NCI-H2171 treated with DMSO at 0.1 percent for 48 hours (cell line): ENCODE measurements at places on chromosomes 6 and 20.

DNA sequence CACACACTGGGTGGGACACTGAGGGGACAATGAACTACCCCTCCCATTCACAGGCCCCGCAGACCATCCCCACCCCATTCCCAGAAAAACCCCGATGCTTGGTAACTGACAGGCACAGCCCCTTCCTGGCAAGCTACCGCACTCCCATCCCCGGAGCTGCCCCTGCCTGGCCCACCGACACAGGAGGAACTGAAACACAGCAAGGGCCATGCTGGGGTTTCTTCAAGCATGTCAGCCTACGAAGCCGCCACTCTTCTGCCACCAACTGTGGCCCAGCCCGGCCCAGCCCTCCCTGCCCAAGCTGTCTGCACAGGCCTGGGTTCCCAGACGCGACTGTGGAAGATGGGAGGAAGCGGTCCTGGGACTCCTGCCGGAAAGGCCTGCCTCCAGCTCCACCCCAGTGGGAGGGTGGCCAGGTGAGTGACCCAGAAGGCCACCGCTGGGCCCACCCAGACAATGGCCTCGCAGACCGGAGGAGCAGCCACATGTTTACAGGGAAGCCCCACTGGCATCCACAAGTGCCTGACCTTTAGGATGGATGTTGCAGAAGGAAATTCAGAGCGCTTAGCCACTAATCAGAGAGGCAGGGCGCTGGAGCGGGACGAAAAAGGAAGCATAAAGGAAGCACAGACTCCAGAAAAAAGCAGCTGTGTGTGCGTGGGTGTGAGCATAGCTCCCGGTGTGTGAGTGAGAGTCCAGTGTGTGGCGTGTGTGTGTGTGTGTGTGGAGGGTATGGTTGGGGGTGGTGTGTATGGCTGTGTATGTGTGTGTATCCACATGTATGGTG is 91.6 kb downstream of the PRND start:
- DNase-seq: no peak

DNA sequence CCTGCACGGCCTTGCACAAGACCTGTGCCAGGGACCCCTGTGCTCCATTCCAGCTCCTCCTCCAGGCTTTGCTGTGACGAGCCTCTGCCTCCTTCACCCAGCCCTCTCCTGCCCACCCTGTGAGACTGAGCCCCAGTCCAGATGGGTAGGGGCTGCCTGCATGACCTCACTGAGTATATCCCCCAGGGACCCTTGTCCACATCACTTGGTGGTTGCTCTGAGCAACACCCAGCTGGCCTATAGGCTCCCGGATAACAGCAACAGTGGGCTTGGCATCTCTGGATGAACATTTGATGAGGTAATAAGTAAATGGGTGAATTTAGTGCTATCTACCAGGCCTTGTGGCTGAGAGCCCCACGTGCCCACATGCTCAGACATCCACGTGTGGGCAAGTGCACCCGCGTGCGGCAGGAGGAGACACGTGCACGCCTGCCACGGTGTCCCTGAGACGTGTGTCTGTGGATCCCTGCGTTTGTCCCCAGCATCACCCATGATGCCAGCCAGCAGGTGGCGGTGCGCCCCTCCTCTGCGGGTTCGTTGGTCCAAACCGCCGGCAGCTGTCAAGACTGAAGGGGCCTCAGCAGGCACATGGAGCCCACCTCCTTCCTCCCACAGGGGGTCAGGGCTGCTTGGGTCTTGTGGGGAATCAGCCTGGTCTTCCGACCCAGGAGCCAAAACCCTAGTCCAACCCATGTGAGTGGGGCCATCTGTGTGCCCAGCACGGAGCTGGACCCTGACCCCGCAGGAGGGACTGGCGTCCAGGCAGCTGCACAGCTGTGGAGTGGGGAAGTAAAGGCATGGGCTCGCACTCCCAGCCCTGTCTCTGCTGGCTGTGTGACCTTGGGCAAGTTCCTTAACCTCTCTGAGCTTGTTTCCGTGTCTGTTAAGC is 45.9 kb downstream of the FGD2 start:
- peak; percentile 83 for DNase-seq

DNA sequence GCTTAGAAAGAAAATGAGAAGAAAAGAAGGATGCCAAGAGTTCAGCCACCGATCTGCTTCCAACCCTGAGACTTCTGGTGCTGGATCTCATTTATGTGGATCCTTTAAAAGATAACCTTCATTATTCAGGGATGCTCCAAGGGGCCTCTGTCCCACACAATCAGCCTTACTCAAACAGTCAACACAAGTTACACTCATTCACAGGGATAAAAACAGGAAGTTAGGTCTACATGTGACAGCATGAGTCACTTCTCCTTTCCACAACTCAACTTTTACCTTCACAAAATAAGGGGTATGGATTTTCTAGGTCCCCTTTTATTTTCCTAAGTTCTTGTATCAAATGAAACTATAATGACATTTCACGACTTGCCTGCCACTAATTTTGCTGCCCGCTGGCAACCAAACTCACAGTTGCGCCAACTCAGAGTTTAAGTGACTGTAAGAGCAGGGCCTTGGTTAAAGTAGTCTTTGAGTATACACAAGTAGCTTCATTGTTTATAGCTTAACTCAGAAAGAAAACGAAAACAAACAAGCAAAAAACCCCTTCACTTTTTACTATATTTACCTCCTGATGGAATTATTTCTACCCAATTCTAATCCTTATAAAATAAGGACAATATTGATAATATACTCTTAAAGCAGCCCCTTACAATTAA is 278.8 kb upstream of the RUNX2 start:
- no peak for DNase-seq

GRCh38 chr6:90406957-90407356 is 110.3 kb upstream of the BACH2 start:
- no peak for DNase-seq

GRCh38 chr6:4940416-4940815 is 63.4 kb downstream of the RPP40 start:
- DNase-seq: no peak

DNA sequence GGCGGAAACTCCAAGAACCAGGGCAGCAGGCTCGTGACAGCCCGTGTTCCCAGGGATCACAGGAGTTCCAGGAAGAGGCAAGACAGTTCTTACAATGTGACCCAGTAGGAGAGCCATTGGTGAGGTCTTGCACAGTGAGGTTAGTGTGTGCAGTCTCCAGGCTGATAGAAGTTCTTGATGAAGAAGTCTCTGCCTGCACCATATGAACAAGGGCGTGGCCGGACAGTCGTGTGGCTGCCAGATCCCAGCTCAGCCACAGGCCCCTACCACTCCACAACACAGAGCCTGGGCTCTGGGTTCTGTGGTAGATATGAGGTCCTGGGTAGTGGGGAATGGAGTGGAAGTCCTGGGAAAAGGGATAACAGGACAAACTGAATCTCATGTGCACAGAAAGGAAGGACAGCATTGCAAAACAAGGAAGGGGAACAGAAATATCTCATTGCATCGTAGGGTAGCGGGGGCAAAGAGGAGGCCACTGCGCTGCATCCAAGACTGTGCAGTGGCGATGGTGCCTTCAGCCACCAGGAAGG is 65.2 kb downstream of the STX11 start:
- DNase-seq: no peak

DNA sequence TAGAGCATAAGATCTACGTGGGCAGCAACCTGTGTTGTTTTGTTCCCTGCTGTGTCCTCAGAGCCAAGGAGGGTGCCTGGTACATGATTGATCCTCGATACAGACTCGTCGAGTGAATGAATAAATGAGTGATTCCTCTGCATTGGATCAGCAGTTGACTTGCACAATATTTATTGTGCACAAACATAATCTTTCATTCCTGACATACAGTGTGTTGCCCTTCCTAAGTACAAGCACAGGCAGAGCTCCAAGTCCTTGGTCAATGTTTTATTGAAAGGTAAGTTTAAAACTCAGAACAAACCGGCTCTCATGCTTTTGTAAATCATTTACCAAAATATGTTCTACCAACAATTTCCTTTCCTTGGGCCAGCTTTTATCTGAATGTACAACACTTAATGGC is 57.4 kb downstream of the STMND1 start:
- no peak for DNase-seq

GRCh38 chr6:62150048-62150663 is 135.9 kb downstream of the KHDRBS2 start:
- peak; percentile 57 for DNase-seq

GRCh38 chr20:25125636-25126035 is 43.7 kb upstream of the VSX1 start:
- peak; percentile 82 for DNase-seq

GRCh38 chr6:155219299-155219698 is 44.5 kb upstream of the CLDN20 start:
- DNase-seq: no peak

DNA sequence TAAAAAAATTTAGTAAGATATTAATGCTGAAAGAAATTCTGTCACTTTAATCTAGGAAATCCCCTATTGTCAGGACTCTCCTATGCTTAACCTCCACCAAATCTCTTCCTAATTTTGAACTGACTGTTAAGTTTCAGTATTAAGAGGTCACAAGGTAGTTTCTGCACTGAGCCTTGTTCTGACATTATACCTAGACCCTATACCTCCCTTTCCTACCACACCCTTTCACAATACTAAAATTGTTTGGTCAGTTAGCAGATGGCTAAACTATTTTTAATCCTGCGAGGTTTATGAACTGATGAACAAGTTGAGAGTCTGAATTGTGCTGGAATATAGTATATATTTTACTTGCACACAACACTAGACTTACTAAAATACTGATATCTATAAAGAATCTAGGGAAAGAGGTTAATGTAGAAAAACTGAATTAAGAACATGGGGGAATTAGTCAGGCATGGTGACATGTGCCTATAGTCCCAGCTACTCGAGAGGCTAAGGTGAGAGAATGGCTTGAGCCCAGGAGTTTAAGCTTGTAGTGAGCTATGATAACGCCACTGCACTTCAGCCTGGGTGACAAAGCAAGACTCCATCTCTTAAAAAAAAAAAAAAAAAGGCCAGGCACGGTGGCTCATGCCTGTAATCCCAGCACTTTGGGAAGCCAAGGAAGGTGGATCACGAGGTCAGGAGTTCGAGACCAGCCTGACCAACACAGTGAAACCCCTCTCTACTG is 51.5 kb downstream of the HBS1L start:
- no peak for DNase-seq

- no peak for DNase-seq
Observed at GRCh38 chr20:33694639-33695012, 8.4 kb upstream of the E2F1 start.

DNA sequence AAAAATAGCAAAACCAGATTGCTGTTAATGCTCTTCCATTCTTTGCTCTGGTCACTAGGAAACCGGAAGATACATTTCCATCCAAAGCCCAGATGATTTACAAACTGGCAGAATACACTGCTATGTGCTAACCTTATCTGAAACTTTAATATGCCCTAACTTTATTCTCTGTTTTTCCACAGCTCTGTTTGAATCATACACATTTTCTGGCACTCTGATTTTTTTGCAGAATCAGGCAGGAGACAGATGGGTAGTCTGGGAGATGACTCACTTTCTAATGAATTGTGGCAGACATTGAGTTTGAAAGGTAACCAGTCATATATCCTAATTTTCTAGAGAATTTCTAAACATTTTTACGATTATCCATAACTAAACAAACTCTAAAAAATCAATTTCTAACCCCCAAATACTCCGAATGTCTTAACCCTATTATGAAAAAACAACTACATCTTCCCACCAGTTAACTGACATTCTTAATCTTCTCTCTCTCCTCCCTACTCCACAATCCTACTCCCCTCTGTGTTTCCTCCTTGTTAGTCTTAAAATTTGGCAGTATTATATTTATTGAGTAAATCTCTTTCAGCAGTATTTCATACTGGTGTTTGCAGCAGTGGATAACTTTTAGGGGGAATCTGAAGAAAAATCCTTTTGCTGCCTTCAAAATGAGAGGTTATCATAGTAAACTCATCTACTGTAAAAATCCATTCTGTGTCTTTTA is 63.5 kb downstream of the MAN1A1 start:
- DNase-seq: no peak

DNA sequence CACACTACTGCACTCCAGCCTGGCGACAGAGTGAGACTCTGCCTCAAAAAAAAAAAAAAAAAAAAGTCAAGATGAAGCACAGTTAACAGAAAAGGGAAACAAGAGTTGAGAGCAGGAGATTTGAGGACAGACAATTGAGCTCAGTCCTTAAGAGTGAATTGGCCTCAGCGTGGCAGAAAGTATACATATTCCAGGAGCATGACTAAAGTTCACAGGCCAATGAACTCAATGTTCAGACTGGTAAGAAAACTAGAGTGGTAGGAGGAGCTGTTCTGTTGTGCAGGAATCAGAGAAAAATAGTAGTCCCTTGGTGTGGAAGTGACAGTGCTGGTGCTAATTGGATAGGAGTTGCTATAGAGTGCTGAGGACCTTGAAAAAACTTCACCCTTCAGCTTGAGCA is 60.0 kb downstream of the NRN1 start:
- DNase-seq: no peak

GRCh38 chr6:56072856-56073255 is 174.5 kb downstream of the COL21A1 start:
- DNase-seq: no peak

DNA sequence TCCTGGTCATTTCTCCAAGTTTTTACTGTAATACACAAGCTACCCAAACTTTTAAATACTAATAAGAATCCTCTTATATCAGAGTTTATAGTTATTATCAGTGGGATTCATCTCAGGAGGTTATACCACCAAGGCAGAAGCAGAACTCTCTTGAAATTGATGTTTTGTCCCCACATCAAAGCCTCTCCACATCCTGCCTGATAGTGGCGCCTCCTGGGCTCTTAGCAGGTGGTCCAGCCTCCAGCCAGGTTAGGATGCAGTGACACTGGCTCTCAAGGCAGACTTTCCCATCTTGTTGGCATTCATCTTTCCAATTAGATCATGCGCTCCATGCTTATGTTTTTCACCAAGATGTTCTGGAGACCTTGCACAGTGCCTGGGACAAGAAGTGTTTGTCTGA is 81.8 kb upstream of the INSM1 start:
- DNase-seq: no peak

- DNase-seq: no peak
Observed at GRCh38 chr6:162702446-162702845, 25.1 kb downstream of the PRKN start.

DNA sequence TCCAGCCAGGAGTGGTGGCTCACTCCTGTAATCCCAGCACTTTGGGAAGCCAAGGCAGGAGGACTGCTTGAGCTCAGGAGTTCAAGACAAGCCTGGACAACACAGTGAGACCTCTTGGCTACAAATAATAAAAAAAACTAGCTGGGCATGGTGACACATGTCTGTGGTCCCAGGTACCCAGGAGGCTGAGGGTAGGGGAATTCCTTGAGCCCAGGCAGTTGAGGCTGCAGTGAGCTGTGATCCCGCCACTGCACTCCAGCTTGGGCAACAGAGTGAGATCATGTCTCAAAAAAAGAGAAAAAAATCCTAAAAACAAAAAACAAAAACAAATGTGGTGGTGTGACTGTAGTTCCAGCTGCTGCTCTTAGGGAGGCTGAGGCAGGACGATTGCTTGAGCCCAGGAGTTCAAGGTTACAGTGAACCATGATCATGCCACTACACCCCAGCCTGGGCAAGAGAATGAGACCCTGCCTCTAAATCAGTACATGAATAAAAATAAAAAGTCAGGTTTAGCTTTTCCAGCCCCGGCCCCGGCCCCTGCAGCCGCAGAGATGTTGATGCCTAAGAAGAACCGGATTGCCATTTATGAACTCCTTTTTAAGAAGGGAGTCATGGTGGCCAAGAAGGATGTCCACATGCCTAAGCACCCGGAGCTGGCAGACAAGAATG is 13.5 kb upstream of the SNRPC start:
- no peak for DNase-seq
